ENCODE measurements at places on chromosomes 5 and 9.

- peak; percentile 16 for DNase-seq
Observed at GRCh38 chr5:93723005-93723404, 18.4 kb downstream of the POU5F2 start.

DNA sequence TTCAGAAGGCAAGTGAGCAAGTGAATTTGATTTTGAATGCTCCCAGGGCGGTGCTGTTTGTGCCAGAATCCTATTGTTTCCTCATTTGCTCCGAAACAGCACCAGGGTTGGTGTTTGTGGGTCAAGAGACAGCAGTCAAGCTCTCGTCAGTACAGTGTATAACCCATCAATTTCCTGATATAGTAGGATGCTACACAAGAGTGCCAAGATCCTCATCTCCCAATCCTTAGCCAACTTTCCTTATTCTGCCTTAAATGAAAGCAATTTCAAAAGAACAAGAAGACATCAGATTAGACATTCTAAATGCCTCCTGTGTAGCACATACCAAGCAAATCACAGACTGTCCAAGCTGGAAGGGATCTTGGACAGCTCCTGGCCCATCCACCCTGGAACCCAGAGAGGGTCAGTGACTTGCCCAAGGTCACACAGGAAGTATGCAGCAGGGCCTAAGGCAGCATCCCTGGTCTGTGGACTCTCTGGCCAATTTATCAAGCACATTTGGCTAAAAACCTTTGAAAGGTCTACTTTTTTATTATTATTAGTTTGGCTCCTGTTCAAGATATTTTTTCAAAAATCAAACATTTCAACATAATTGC lies 4.5 kb downstream of the WHRN start:
- no peak for DNase-seq

GRCh38 chr9:93096131-93096802 lies at the start of gene CARD19:
CARD19 (plus strand) TSS chr9:93096217; CDS start chr9:93096346, 129 bp downstream.
- DNase-seq: peak; percentile 41

DNA sequence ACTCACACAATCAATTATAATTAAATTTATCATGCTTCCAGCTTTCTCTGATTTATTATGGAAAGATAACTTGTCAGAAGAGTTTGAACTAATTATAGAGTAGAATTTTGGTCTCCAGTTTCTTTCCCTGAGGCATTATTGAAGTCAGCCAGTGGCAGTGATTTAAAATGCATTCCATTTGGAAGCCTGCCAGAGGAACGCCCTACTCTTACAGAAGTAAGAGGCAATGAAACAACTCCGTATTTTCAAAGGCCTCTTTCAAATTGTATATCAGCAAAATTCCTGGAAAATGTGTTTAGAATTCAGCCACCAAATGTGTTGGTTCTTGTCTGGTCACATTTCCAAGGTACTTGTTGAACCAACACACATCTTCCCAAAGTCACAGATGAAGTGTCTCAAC lies 640.9 kb downstream of the SEMA5A start:
- no peak for DNase-seq

- DNase-seq: no peak
Observed at GRCh38 chr9:93468763-93469456, 15.5 kb upstream of the FAM120AOS start.

DNA sequence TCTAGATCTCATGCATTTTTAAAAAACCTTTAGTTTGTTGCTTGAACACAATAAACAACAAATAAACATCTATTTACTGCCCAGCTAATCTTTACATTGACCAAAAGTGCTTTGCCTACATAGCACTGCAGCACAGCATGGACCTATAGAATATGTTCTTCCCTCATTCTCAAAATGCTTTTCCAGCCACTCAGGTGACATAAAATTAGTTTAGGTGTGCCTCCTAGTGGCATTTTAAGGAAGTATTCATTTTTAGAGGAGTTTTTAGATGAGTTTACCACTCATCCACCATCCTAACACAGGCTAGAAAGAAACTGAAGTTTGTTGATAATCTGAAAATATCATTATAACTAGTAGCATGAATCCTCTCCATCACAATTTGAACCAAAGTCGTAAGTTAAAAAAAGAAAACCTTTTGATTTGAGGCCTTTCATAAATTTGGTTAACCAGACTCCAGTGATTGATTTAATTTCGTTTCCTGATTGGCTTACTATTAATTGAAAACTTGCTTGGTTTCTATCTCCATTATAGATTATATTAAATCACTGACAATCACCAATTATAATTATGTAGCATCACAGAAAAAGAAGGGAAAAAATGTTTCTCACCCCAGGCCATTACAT lies 12.6 kb downstream of the PLGRKT start:
- peak; percentile 63 for DNase-seq

DNA sequence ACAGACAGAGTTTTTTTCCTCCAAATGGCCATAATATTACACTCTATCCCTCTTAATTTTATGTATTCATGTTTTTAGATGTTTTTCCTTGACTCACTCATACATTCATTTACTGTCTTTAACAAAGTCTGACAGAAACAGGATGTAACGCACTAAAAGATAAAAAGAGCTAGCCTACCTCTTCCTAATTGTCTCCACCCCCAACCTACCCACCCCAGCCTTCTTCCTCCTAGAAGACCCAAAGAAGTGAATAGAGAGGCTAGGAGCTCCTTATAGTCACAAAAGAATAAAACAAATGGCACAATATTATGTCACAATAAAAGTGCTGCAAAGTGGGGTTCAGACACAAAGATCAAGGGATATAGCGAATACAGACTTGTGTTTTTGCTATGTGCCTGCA lies 719 bp downstream of the NOL8 start:
- DNase-seq: peak; percentile 54

DNA sequence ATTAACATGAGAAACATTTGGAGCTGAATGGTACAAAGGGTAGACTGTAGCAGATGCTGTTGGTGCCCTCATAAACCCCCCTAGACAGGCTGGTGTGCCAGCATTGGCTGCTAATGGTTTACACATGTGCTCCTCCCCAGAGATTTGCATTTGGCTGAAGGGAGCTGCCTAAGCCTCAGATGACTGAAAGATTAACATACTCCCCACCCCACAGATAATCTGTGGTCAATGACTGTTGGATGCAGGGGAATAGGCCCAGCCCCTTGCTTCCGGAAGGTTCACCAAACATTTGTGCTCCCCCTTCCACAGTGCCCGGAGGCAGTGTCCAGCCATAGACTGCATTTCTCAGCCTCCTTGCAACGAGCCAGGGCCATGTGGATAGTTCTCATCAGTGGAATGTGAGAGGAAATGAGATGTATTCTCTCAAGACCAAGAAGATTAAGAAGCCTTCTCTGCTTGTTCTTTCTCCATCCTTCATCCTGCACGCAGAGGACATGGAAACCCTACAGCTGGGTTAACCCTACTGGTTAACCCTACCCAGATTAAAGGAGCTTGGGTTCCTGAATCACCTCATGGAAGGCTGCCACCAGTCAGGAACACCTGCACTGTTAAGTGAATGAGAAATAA lies 79.6 kb downstream of the PHAX start:
- peak; percentile 79 for DNase-seq

- peak; percentile 62 for DNase-seq
Observed at GRCh38 chr5:91052977-91053740, 330.0 kb downstream of the ARRDC3 start.

- DNase-seq: no peak
Observed at GRCh38 chr9:127967151-127967809, 13.5 kb downstream of the EEIG1 start.

DNA sequence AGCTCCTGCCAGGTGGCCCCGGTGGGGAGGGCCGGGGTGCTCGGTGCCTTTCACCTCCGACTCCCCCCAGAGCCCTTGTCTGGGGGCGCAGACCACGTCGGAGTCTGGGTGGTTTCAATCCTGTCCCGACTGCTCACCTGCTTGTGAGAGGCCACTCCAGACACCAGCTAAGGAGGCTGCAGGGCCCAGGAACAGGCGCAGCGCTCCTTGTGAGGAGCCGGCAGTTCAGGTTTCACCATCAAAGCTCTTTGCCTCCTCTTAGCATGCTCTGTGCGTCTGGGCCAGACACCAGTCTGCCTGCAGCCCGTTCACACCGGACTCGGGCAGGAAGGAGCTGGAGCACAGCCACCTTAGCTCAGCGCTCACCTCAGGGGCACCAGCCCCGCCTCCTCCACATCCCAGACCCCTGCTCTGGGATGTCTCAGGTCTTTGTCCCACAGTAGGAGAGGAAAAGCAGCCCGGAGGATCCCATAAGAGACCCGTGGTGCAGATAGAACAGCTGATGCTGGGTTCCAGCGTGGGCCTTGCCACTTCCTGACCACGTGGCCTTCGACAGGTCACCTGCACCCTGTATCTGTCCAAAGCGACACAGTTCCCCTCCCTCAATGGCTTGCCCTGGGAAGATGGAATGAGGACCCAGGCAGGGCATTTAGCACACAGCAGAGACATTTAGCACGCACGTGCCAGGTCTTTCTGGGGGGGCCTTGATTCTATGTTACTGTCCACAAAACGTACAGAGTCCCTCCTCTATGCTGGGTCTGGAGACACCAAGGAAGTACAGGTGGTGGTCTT lies 106.2 kb upstream of the LMX1B start:
- DNase-seq: no peak

GRCh38 chr5:72644296-72644695 lies 137.1 kb upstream of the ZNF366 start:
- no peak for DNase-seq

- DNase-seq: no peak
Observed at GRCh38 chr9:128101231-128101661, 26.3 kb downstream of the PTGES2 start.

DNA sequence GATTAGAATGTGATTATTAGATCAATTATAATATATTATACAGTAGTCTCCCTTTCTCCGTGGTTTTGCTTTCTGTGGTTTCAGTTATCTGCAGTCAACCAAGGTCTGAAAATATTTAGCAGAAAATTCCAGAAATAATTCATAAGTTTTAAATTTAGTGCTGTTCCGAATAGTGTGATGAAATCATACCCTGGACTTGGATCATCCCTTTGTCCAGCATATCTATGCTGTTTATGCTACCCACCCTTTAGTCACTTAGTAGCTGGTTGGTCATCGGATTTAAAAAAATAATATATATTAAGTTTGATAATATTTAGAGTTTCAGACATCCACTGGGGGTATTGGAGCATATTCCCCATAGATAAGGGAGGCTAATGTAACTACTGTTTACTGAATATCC lies 19.6 kb downstream of the RMI1 start:
- no peak for DNase-seq

GRCh38 chr5:74992791-74993190 lies 59.6 kb downstream of the GCNT4 start:
- no peak for DNase-seq

- no peak for DNase-seq
Observed at GRCh38 chr5:106827061-106827460, 843.7 kb downstream of the EFNA5 start.

DNA sequence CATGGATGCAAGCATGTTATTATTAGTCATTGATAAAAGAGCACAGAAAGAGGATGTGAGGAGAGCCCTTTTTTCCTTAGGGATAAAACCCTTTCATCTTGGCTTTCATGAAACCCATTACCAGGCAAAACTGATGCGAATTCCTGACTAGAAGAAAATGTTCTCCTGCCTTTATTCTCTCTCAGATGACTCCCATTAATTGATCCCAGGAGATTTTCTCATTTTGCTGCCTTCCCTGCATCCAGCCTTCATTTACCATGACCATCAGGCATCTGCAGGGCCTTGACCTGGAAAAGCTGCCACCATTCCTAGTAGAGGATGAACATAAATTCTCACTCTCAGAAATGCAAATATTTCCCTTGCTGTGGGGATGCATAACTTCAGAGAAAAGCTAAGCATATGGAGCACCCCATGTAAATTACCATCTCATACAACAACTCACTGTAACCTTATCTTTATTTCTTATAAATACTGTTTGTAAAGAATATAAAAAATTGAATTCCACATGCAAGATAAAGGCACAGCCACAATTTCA lies 176.5 kb downstream of the PDE4D start:
- DNase-seq: no peak

- no peak for DNase-seq
Observed at GRCh38 chr5:30997681-30998080, 195.8 kb upstream of the CDH6 start.

Measured in KBM-7 (cell line).